ENCODE measurements at places on chromosomes 4 and X.

DNA sequence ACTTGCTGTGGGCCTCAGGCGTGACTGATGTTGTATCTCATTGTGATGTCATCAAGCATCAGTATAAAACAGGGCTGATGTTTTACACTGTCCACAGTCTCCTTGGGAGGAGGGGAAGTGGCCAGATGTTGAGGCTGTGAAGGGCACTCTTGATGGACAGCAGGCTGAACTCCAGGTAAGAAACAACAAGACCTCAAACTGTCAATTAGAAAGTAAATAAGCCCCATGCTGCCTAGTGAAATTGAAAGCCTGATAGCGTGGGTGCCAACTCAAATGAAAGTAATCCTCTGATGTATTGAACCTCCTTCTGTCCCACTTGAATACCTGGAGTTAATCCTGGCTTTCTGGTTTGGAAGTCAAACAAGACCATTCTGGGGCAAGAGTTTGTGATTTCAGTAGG, 19.7 kb downstream of the VSIG1 start:
- DNase-seq: no peak

GRCh38 chr4:1833307-1834046, 22.5 kb downstream of the LETM1 start:
- DNase-seq: no peak

GRCh38 chrX:125202591-125203248, 117.0 kb upstream of the TEX13C start:
- DNase-seq: no peak

GRCh38 chrX:11097933-11098332, 13.2 kb upstream of the HCCS start:
- no peak for DNase-seq

GRCh38 chr4:178917756-178918155, 1475.5 kb upstream of the AGA start:
- no peak for DNase-seq

DNA sequence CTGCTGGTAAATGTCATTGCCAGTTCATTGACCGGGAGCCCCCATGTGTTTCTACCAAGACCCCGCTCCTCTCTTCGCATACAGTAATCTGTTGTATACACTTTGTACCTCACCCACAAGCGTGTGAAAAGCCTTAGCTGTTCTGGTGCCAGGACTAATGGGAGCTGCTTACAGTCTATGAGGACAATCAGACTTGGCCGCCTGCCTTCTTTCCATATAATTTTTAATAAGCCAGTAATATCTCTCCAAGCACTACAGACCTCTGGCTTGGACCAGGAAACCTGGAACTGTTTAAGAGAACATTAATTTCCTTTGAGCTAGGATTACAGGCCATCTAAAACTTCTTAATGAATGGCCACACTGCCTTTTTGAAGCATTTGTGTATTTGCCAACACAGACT, 149.7 kb upstream of the MSX1 start:
- DNase-seq: no peak

- DNase-seq: no peak
Observed at GRCh38 chr4:8001564-8002355, 62.1 kb upstream of the AFAP1 start.

DNA sequence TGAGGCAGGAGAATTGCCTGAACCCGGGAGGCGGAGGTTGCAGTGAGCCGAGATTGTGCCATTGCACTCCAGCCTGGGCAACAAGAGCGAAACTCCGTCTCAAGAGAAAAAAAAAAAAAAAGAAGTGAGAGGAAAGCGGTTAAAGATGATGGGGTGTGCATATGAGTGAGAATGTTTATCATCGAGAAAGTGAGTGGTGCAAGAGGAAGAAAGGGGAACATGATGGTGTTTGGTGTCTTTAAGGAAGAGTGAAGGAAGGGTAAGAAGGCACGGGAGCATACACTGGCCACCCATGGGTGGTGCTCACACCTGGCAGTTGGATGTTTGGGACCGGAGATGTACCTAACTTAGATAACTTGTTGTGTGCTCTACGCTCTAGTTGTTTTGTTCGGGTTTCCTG, 62.2 kb downstream of the STOX2 start:
- no peak for DNase-seq

- no peak for DNase-seq
Observed at GRCh38 chr4:165359506-165359905, 19.3 kb upstream of the CPE start.

DNA sequence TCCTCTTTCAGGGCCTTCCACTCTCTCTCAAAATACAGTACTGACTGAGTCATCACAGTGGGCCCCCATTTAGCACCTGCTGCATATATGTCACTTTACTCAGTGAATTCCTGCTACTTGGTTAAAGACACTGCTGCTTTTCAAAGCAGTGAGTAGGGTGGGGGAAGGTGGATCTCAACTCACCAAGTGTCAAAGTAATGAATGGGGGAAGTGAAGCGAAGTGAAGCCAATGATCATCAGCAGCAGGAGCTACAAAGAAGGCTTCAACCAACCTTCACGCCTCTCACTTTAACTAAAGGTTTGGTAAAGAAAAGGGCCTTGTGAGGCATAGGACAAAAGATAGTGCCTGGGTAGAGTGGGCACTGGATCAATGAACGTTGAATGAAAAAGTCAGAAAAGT, 424.1 kb downstream of the SMARCA1 start:
- no peak for DNase-seq

- no peak for DNase-seq
Observed at GRCh38 chr4:143412420-143412758, 75.7 kb downstream of the GAB1 start.

- DNase-seq: no peak
Observed at GRCh38 chr4:26238778-26239679, 81.8 kb upstream of the RBPJ start.

DNA sequence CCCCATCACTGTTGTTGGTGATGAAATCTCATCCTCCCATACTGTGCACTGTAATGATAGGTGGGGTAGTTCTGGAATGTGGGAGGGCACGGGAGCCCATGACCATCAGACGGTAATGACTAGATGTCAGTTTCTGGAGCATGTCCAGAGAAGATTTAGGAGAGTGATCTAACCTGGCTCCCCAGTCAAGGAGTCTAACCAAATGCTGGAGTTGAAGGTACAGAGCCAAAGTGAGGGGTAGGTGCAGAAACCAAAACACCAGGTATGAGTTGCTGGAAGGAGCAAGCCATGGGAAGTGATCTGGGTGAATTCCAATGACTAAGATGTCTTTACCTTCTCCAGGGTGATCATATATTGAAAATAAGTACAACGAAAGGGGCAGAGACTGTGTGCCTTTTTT, 296.9 kb downstream of the INPP4B start:
- DNase-seq: no peak
